Stimulated activated CD4-positive, alpha-beta T cell treated with anti-CD3 and anti-CD28 coated beads, Interleukin-4, amount 100 ng/mL, for 4 hours (primary cell): ENCODE measurements at places on chromosomes 5 and 9.

GRCh38 chr9:20623021-20623747 lies 885 bp upstream of the MLLT3 start:
- DNase-seq, result peak; percentile 49

DNA sequence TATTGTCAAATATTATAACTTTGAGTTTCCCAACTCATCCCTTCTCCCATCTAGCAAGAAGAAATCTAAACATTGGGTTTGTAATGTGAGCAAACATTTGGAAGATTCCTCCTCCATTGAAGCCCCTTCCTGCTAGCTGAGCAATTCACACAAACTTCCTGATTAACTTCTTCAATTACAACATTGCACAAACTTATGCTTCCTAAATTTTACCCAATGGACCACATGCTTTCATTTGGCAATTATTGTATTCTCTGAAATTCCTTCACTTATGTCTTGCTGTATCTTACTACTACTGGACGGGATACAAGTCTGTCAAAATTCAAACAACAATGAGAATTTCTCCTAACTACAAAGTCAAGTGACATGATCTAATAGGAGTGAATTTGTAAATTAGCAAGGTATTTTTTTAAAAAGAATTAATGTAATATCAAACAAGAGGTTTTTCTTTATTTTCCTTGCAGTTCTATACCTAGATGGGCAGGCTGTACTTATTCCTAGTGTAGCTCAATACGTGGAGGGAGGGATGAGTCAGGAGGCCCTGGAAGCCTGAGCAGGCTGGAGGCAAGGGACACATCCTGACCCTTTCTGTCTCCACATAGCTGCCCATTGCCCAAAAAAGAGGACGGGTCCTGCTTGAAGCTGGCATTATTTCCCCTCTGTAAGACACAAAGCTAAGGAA lies 11.8 kb upstream of the IFNW1 start:
- no peak for DNase-seq

GRCh38 chr5:127878174-127878750 lies 175.1 kb downstream of the CCDC192 start:
- DNase-seq, result no peak

GRCh38 chr9:112224401-112225289 lies 49.5 kb upstream of the SUSD1 start:
- no peak for DNase-seq

- no peak for DNase-seq
Measured at GRCh38 chr9:127449332-127449966, 1.8 kb downstream of the RPL12 start.

- DNase-seq, result no peak
Measured at GRCh38 chr5:139759219-139759721, 36.3 kb upstream of the PSD2 start.

- no peak for DNase-seq
Measured at GRCh38 chr9:73371801-73372200, 220.1 kb downstream of the ANXA1 start.

DNA sequence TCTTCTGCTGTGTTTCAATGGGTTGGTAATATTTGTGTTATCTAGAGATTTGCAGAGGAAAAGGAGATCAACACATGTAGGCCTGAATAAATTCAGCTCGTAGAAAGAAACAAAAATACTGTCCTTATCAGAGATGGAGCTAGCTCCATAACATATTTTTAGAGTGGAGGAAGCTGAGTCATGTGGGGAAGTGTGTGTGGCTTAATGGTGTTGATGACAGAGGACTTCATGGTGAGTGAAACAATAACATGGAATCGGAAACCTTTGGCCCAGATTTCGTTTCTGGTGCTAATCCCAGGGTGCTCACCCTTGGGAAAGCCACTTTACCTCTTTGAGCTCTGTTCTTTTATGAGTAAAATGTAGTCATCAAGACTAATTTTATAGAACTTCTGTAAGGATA lies 825.0 kb downstream of the TLR4 start:
- DNase-seq, result no peak

GRCh38 chr9:91978740-91979414 lies 28.8 kb upstream of the ROR2 start:
- DNase-seq, result no peak

- DNase-seq, result no peak
Measured at GRCh38 chr5:2674456-2674855, 77.0 kb downstream of the IRX2 start.

GRCh38 chr5:39266442-39266841 lies 47.1 kb upstream of the FYB1 start:
- no peak for DNase-seq

- no peak for DNase-seq
Measured at GRCh38 chr5:40141896-40142295, 537.8 kb upstream of the PTGER4 start.

GRCh38 chr9:136907011-136907914 lies 20.9 kb downstream of the TRAF2 start:
- no peak for DNase-seq

GRCh38 chr9:137379761-137380161 lies 43.2 kb downstream of the EXD3 start:
- no peak for DNase-seq

- no peak for DNase-seq
Measured at GRCh38 chr5:76292620-76293322, 110.3 kb upstream of the IQGAP2 start.

- DNase-seq, result no peak
Measured at GRCh38 chr9:134425401-134425800, 99.1 kb downstream of the RXRA start.

DNA sequence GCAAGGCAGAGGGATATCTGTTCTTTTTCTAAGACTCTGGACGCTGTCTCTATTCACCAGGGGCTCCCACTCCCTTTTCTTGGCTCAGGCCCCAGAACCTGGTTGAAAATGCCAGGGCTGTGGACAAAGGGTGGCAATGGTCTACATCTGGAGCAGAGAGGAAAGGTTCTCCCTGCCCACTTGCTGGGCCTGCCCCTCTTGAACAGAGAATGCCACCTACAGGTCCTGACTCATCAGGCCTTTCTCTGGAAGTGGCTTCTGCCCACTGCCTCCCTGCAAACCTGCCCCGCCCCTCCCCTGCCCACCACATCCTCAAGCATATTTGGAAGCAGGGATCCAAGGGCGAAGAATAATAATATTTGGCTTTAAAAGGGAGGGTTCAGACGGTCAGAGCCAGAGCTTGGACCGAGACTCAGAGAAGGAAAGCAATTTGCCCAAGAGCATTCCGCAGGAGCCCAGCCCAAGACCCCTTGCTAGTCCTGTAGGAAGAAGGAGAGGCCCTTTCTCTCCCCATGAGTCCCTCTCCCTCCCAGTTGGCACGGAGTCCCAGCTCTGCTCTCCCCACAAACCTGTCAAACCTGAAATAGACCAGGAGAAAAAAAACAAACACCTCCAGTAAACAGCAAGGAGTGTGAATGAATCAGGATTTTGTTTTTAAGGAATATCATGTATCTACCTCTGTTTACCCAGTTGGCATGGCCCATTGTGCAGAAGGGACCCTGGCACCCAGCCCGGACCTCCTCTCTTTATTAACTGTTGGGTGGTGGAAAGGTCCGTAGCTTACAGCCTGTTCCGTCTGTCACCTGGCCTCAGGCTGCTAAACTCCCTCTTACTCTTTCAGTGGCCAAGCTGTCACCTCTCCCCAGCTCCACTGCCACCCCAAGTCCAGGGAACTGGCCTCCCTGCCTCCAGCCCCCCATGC lies 37.7 kb upstream of the STXBP1 start:
- DNase-seq, result peak; percentile 20

- no peak for DNase-seq
Measured at GRCh38 chr9:105244734-105245028, 230 bp downstream of the SLC44A1 start.

DNA sequence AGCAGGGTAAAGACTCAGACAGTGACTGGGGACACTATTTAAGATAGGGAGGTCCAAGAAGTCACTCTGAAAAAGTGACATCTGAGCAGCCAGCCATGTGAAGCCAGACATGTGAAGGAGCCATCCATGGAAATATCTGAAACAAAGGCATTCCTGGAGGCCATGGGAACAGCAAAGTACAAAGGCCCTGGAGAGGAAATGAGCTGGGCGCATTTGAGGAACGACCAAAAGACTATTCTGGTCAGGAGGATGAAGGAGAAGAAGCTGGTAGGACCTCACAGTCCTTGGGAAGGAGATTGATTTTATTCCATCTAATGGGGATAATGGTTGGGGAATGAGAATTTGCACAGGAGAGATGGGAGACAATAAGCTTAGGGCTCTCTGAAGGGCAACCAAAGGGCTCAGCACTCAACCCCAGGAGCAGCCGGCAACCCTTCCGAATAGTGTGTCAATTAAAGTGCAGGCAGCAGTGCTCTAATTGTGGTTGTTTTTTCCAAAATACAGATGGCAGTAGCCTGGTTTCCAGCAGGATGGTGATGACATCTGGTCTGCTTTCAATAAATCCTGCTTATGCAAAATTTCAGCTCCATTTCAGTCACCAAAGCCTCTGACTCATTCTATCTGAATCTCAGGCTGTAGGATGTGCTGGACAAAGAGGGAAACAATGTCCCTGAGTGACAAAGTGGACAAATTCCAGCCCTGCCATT lies 26.7 kb downstream of the FOXI1 start:
- DNase-seq, result no peak

GRCh38 chr5:176891331-176891958 lies 7.7 kb downstream of the HK3 start:
- DNase-seq, result no peak

DNA sequence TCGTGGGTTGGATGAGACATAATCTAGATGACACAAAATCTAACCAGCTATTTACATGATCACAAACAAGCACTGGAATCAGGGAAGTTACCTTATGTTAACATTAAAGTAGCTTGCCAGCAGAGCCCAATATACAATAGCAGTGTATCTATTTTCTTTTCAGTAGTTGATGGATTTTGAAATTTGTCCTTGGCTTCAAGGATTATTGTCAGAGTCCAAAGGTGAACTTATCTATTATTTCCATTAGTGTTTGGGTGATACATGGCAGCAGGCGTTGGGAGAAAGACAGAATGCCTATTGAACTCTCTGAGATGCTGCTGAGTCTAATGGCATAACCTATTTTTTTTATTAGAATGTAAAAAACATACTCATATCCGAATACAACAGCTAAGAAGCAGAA lies 223.2 kb upstream of the ACTBL2 start:
- no peak for DNase-seq

DNA sequence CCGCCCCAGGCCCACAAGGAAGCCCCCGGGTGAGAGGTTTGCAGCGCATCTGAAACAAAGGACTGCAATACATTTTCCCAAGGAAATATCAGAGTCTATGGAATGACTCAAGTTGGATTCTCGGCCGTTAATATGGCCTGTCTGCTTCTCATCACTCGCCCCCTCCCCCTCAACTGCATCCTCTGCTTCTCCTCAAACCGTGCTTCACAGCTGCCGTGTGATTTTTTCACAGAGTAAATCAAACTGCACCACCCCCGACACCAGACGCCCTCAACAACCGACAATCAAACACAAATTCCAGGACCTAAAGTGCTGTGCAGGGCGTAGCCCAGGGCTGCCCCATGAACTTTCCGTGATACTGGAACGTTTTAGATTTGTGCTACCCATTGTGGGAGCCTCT lies 176.9 kb downstream of the ROR2 start:
- DNase-seq, result no peak

- no peak for DNase-seq
Measured at GRCh38 chr9:84226126-84226525, 114.4 kb downstream of the SLC28A3 start.

GRCh38 chr5:43702815-43703214 lies 99.8 kb downstream of the NNT start:
- DNase-seq, result no peak

GRCh38 chr5:112636751-112637150 lies 100.9 kb upstream of the APC start:
- no peak for DNase-seq
